HFFc6 (cell line): ENCODE measurements at places on chromosomes 7 and 10.

DNA sequence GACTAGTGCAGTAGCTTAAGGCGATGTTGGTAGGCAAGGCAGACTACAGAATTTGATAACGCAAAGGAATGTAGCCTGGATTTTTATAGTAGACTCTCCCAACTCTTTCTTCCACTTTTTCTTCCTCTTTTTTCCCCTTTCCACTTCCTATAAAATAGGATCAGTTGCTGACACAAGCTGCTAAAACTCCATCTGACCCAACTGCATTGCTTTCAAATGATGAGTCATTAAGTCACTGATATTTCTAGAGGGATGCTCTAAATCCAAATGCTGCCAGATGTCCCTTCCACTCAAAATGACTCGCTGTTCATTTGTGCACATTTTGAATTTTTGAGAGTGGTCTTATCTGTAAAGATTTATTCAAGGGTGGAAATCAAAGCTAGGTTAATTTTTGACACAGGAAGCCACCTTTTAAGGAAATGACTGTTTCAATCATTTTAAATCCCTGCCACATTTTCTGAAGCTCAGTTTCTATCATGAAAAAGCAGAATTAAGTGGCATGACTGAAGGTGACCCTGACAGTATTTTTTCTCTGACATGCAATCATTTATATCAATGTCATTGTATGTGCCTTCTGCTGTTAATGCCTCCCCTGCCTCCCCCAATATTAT lies 25.8 kb upstream of the SFMBT2 start:
- no peaks in the 10 kb centered on the region for H3K36me3 ChIP-seq
- peaks cover 4% of the 10 kb centered on the region; the same call in 1 of the 2 replicates for H3K27me3 ChIP-seq
- no peak overlapping the region for H3K4me3 ChIP-seq
- no peak overlapping the region for H3K27ac ChIP-seq
- H3K4me1 ChIP-seq: no peaks in the 10 kb centered on the region

- DNase-seq: peak; percentile 79
- H3K4me3 ChIP-seq: no peak overlapping the region; the same call in 1 of the 2 replicates
- peak overlapping the region; percentile 72 for H3K27ac ChIP-seq
- peaks cover 67% of the 10 kb centered on the region for H3K4me1 ChIP-seq
- peaks cover 9% of the 10 kb centered on the region; the same call in 1 of the 2 replicates for H3K36me3 ChIP-seq
Observed at GRCh38 chr7:55546814-55547213, 25.5 kb downstream of the VOPP1 start.

- H3K36me3 ChIP-seq: 0 out of 2 replicates have a peak, but pooled peaks cover 3% of the 10 kb centered on the region
- peaks cover 19% of the 10 kb centered on the region for H3K4me1 ChIP-seq
- no peak overlapping the region for H3K4me3 ChIP-seq
- H3K27me3 ChIP-seq: no peaks in the 10 kb centered on the region; the same call in 1 of the 2 replicates
- H3K27ac ChIP-seq: no peak overlapping the region
Observed at GRCh38 chr7:7720750-7721621, 2.6 kb upstream of the RPA3 start.

DNA sequence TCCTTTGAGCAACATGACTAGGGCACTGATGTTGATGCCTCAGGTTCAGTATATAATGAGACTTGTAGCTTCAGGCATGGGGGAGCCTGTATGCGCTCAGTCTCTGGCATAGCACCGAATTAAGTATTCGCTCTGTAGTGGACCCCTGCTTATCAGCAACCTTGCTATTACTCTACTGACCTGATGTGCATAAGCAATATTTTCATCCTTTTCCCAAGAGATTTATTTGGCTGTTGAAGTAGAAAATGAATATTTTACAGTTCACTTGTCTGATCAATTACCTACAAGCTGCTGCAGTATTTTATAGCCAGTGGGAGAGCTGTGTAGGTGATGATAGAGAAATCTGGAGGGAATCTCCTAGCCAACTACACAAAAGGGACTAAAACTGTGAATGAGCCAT lies 781.6 kb upstream of the PHF14 start:
- H3K4me1 ChIP-seq: no peaks in the 10 kb centered on the region
- no peak overlapping the region for H3K27ac ChIP-seq
- H3K27me3 ChIP-seq: no peaks in the 10 kb centered on the region
- no peak overlapping the region for H3K4me3 ChIP-seq
- H3K36me3 ChIP-seq: no peaks in the 10 kb centered on the region
- no peak for DNase-seq

GRCh38 chr7:152462995-152463708 lies 27.3 kb upstream of the KMT2C start:
- no peaks in the 10 kb centered on the region for H3K36me3 ChIP-seq
- no peaks in the 10 kb centered on the region for H3K27me3 ChIP-seq
- H3K27ac ChIP-seq: peak overlapping the region; percentile 73
- peaks cover 23% of the 10 kb centered on the region for H3K4me1 ChIP-seq

GRCh38 chr10:78404296-78404695 lies 370.6 kb downstream of the RPS24 start:
- H3K4me1 ChIP-seq: peaks cover 19% of the 10 kb centered on the region
- no peak for DNase-seq
- H3K36me3 ChIP-seq: no peaks in the 10 kb centered on the region
- peaks cover 35% of the 10 kb centered on the region for H3K27me3 ChIP-seq

GRCh38 chr10:3142146-3142875 lies 30.3 kb downstream of the PITRM1 start:
- H3K27ac ChIP-seq: peak overlapping the region; percentile 58
- no peak for DNase-seq
- no peak overlapping the region for H3K4me3 ChIP-seq
- H3K27me3 ChIP-seq: peaks cover 5% of the 10 kb centered on the region
- peaks cover 56% of the 10 kb centered on the region for H3K36me3 ChIP-seq

DNA sequence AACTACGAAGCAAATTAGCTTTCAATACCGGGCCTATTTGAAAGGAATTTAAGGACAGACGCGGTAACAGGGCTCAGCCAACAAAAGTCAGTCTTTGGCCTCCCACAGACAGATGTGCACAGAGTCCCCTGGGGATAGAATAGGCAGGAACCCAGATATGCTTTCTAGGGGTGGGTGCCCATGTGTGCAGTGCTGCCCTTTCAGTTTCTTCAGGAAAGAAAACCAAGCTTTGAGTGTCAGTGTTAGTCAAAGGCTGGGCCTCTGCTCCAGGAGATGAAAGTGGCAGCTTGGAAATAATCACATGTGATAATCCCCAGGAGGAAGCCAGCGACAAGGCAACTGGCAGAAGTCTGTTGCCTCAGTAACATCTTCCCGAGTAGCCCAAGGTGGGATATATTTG lies 43.8 kb upstream of the CSTF2T start:
- H3K27me3 ChIP-seq: peaks cover 2% of the 10 kb centered on the region; the same call in 1 of the 2 replicates
- H3K36me3 ChIP-seq: no peaks in the 10 kb centered on the region
- H3K4me3 ChIP-seq: no peak overlapping the region
- no peak overlapping the region for H3K27ac ChIP-seq

GRCh38 chr10:103921750-103922195 lies 3.8 kb upstream of the STN1 start:
- no peak overlapping the region for H3K4me3 ChIP-seq
- peaks cover 2% of the 10 kb centered on the region; the same call in 1 of the 2 replicates for H3K27me3 ChIP-seq
- H3K4me1 ChIP-seq: peaks cover 17% of the 10 kb centered on the region
- no peak overlapping the region for H3K27ac ChIP-seq
- no peaks in the 10 kb centered on the region for H3K36me3 ChIP-seq

- no peak for DNase-seq
- no peaks in the 10 kb centered on the region for H3K36me3 ChIP-seq
- H3K27ac ChIP-seq: no peak overlapping the region
- no peak overlapping the region for H3K4me3 ChIP-seq
Observed at GRCh38 chr7:23909426-23909825, 199.4 kb downstream of the STK31 start.

DNA sequence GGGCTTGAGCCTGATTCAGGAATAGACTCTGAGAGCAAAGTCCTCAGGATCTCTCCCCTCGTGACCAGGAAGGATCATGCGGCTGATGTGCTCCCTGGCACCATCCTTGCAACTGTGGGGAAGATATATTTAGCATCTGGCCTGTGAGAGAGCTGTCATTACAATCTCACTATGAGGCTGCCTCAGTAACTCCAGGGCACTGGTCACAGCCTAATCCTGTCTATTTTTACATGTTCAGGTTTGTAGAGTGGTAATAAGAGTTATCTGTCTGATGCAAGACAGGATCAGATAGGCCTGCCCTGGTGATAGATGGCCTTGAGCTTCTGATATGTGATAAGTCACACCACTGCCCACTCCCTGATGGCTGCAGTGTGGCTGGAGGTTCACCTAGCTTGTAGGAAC lies 50.7 kb downstream of the PPP1R3C start:
- peaks cover 5% of the 10 kb centered on the region for H3K36me3 ChIP-seq

DNA sequence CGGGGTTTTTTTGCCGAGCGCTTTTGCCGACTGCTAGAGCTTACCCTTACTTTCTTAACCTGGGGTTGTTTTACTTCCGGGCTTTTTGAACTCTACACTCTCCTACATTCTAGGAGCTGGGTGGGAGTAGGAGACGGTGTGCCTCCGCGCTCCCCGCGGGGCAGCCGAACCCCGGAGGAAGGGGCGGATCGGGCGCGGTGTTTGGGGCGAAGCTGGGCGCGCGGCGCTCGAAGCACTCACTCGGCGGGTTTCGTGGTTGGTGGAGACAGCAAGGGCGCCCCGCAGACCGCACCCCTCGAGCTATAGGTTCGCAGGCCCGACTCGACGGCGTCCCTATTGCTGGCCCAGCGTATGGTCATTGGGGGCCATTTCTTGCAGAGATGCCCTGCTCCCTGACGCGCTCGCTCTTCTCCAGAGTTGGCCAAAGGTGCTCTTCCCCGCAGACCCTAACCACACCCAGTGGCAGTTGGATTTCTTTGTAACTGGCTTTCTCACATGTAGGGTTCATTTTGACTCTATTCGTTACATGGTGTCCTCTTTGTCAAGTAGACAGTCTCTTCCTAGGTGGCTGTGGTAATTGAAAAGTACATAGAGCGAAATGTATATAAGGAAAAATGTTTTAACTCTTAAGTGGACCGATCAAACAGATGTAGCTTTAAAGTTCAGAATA lies 364 bp downstream of the ZNF518A start:
- H3K27ac ChIP-seq: peak overlapping the region; percentile 99
- H3K4me3 ChIP-seq: peak overlapping the region; percentile 96
- H3K36me3 ChIP-seq: 0 out of 2 replicates have a peak, but pooled peaks cover 8% of the 10 kb centered on the region
- DNase-seq: peak; percentile 80

GRCh38 chr10:96017191-96017687 lies 26.1 kb upstream of the CCNJ start:
- peaks cover 5% of the 10 kb centered on the region for H3K27me3 ChIP-seq
- peak; percentile 61 for DNase-seq
- H3K27ac ChIP-seq: no peak overlapping the region
- no peaks in the 10 kb centered on the region; the same call in 1 of the 2 replicates for H3K4me1 ChIP-seq

DNA sequence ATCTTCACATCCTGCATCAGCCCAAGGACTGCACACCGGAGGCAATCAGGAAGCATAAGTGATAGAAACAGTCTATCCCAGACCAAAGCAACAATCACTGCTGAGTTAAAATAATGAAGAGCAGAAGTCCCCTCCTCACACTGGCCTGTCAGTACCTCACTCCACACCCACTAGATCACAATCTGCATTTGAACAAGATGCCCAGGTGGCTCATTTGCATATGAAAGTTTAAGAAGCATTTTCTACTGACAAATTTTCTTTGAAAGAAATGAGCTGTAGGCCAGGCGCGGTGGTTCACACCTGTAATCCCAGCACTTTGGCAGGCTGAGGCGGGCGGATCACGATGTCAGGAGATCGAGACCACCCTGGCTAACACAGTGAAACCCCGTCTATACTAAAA lies 77.4 kb downstream of the CUL2 start:
- H3K27ac ChIP-seq: no peak overlapping the region
- H3K36me3 ChIP-seq: peaks cover 28% of the 10 kb centered on the region
- H3K4me3 ChIP-seq: no peak overlapping the region
- peaks cover 24% of the 10 kb centered on the region for H3K4me1 ChIP-seq
- no peak for DNase-seq
